CD4-positive, alpha-beta T cell treated with Interleukin-6 for 4 hours (primary cell): ENCODE measurements at places on chromosomes 6 and 20.

GRCh38 chr6:135992739-135993138 is 141.2 kb downstream of the PDE7B start:
- no peak for DNase-seq

DNA sequence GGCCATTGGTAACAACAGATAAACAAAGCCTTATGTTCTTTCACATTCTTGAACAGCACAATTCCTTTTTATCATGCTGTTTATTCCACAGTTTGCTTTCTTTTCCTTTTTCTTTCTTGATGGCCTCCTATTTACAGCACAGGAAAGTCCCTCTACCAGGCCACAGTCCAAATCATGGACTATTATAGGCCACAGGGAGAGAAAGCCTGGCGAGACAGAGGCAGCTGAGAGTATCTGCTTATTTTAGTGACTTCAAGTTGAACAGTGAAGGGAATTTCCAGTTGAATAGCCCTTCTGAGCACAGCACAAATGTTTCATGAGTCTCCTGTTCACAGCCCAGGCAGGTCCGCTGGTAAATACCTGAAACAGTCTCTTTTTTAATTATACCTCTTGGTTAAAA is 263.7 kb upstream of the ARID1B start:
- no peak for DNase-seq

DNA sequence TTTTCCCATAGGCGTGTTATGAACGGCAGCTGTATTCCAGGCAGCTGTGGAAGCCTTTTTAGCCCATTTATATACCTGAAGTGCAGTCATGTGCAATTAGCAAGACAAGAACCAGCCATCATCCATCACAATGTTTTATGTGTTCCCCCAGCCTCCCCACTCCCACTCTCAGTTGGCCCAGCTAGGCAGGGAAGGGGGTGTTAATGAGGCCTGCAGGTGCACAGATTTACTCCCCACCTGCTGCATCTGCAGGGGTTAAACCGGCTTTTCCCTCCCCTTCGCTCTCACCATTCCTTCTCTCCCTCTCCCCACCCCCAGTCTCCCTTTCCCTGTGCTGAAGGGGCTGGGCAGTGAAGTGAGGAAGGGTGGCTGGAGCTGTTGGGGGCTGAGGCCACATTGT is 149.8 kb upstream of the AKAP12 start:
- DNase-seq, result no peak

DNA sequence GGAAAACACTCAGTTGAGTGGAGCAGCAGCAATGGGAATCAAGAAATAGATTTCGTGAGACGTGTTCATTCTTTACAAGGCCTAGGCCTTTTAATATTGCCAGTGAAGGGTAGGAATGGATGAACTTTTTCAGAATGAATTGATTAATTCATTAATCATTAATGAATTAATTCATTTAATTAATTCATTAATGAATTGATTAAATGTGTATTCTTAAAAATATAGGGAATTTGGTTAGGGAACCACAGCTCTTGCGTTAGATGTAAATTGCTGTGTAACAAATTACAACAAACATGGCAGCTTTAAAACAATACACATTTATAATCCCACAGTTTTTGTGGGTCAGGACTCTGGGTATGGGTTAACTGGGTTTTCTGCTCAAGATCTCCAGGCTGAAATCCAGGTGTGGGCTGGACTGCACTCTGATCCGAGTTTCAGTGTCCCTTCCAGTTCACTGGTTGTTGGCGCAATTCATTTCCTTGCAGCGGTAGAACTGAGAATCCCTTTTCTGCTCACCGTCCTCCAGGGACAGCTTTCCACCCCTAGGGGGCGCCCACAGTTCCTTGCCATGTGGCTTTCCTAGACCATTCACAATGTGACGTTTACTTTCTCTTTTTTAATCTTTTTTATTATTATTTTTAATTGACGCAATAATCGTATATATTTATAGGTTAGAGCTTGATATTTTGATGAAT is 32.8 kb upstream of the BCAS1 start:
- DNase-seq, result peak; percentile 72

GRCh38 chr6:113758826-113759574 is 98.1 kb upstream of the MARCKS start:
- DNase-seq, result no peak

DNA sequence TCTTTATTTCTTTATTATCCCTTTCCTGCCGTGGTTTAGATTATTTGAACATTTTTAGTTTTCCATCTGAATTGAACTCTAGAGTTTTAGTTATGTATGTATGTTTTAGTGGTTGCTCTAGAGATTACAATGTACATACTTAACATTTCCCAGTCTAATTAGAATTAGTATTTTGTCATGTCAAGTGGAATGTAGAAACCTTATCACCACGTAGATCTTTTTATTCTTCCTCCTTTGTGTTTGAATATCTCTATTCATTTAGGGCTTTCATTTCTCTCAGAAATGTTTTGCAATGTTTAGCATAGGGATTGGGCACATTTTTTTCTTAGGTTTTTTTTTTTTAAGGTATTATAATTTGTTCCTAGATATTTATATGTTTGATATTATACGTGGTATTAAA is 73.1 kb upstream of the EZR start:
- DNase-seq, result no peak

DNA sequence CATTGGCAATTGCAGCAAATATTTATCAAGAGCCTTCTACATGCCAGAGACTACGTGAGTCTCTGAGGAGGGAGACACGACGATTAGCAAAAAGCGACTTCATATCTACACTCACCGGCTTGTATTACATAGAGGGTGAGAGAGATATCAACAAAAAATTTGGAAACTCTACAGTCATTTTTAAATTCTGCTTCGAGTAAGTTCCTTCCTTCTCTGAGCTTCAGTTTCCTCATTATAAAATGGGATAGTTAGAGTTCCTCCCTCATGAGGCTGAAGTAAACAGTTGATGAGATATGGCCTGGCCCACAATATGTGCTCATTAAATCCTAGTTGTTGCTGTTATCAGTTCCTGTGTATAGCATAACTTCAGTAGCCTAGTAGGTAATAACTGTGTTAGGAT is 64.1 kb upstream of the SIRPA start:
- no peak for DNase-seq

GRCh38 chr6:14354919-14355572 is 237.5 kb downstream of the CD83 start:
- peak; percentile 14 for DNase-seq

DNA sequence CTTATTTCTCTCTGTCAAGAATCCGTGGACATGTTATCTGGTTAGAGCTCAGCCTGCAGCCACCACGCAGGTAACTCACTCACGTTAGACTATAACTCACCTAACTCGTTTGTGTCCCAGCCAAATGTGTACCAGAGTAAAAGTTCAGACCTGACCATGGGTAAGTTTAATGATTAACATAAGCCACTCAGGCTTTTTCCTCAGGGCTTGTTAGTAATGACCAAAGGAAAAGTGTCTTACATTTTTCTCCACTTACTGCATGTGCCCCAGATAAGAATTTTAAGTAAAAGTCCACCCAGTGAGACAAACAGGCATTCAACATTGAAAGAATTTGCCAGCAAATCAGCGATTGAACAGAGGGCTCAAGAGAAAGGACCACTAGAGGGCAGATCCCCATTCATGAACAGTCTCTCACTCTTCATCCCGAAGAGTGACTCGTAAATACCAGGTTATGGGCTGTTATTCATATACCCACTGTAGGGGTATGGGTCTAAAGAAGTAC is at the start of gene PKHD1:
TSS of gene PKHD1 (minus strand) at position 116 of the 502 bp plus-strand sequence. CDS start 2,680 bp downstream, outside the sequence.
- DNase-seq, result no peak

DNA sequence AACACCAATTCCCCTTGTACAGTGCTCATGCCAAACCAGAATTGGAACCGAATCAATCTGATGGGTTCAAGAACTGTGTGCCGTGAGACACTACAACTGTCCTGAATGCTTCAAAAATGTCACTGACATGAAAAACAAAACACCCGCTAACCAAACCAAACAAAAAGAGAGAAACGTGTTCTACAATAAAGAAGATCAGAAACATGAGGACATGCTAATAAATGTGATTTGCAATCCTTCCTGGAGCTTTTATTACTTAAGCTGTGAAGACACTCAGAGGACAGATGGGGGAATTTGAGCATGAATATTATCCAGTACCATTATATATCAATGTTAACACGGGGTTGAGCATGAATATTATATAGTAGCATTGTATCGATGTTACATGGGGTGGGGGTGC is 72.2 kb upstream of the NFATC2 start:
- DNase-seq, result no peak

- no peak for DNase-seq
Measured at GRCh38 chr6:53629862-53630532, 35.6 kb downstream of the KLHL31 start.

DNA sequence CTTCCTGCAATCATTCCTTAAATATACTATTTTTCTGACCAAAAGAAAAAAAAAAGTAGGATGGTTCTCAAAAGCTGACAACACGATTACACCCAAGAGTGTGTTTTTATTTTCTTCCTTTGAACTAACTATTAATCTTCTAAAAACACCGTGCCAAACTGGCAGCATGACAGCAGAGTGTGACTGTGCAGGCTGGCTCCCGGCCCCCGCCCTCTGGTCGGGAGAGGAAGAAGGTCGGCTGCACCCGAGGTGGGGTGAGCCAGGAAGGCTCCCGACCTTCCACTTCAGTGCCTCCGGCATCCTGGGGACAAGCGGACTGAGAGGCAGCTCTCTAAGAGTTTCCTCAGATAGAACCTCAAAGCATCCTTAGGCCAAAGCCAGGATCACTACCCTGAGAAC is 29.2 kb downstream of the SLC22A23 start:
- DNase-seq, result no peak

GRCh38 chr6:118897386-118897785 is 3.4 kb downstream of the ASF1A start:
- no peak for DNase-seq

- DNase-seq, result peak; percentile 37
Measured at GRCh38 chr6:31712296-31712695, 2.9 kb upstream of the LY6G6D start.

DNA sequence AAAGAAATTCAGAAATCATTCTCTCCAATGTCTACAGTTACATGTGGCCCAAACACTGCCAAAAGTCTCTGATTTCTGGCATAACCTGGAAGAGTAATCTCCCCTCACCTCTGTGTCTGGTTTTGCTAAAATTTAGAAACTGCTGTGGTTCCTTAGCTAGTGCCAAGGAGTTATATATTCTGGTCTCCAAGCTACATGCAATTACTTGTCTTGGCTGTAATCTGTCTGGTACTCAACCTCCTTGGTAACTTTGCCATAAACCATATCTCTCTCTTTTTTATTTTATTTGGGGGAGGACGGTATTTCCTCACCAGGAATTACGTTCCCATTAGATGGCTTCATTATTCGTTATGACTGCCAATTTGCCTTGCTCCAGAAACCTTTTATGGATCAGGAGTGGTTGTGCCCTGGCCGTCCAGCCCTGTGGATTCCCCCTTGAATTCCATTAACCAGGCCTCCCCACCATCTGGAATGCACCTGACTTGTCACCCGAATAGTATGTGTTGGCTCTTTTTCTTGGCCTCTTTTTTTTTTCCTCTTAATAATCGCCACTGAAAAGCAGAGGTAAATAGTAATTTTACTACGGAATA is 400.0 kb downstream of the CD83 start:
- no peak for DNase-seq

DNA sequence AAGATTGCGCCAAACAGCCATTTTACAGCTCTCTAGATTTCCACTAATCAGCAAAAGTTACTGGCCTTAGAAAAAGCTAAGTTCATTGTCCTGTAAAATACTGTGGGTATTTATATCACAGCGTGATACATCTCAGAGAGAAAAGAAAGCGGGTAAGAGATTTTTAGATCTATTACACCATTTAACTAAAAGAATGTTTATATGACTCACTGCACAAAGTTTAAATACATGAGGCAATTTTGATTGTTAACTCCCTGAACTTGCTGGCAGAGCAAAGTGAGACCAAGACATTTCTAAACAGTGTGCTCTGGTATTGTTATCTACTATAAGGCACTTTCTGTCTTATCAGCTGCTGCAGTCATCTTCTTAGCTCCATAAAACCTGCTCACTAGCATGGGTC is 314.3 kb downstream of the EPHA7 start:
- no peak for DNase-seq

- DNase-seq, result no peak
Measured at GRCh38 chr6:96611342-96611991, 48.5 kb downstream of the FHL5 start.

GRCh38 chr6:118781897-118782296 is 112.1 kb upstream of the ASF1A start:
- no peak for DNase-seq

DNA sequence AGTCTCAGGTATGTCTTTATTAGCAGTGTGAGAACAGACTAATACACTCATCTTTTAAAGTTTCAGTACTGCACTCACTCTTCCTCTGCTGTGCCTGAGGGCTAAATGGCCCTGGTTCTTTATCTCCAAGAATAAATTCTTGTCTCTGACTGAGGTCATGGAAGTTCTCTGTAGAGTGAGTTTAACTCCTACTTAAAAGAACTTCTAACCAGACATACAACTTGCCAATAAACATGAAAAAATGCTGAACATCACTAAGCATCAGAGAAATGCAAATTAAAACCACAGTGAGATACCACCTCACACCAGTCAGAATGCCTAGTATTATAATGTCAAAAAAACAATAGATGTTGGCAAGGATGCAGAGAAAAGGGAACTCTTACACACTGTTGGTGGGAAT is 73.6 kb downstream of the ADAT2 start:
- no peak for DNase-seq

- DNase-seq, result no peak
Measured at GRCh38 chr6:41027241-41027640, 11.8 kb downstream of the UNC5CL start.

GRCh38 chr20:40489886-40490285 is 199.2 kb downstream of the MAFB start:
- no peak for DNase-seq

GRCh38 chr6:122484760-122485159 is 13.2 kb upstream of the SERINC1 start:
- DNase-seq, result no peak

- DNase-seq, result no peak
Measured at GRCh38 chr6:35096129-35096862, 44.8 kb downstream of the TCP11 start.

- DNase-seq, result no peak
Measured at GRCh38 chr6:55868771-55869479, 6.5 kb downstream of the BMP5 start.

DNA sequence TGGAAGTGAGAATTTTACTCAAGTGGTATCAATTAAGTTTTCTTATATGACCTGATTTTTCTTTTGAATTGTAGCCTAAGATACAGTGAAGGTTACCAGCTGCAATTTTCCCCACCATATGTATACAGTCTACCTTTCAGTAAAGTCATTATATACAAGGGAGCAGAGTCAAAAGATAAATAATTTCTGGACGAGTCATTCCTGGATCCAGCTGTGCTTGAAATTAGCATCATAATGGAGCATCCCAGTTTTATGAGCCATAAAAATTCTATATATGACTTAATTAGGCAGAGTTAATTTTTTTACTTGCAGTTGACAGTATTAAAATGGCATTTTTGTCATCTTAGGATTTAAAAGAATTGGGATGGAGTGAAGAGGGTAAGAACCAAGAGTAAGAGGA is 1008.4 kb downstream of the PHF3 start:
- no peak for DNase-seq

GRCh38 chr6:70894001-70894400 is 62.9 kb downstream of the B3GAT2 start:
- DNase-seq, result no peak

- DNase-seq, result no peak
Measured at GRCh38 chr6:129764761-129765407, 54.9 kb upstream of the ARHGAP18 start.
